ENCODE measurements at places on chromosomes 16 and 17.
A peak's percentile ranks its signal among the peaks of the same experiment; 100 is the strongest.

DNA sequence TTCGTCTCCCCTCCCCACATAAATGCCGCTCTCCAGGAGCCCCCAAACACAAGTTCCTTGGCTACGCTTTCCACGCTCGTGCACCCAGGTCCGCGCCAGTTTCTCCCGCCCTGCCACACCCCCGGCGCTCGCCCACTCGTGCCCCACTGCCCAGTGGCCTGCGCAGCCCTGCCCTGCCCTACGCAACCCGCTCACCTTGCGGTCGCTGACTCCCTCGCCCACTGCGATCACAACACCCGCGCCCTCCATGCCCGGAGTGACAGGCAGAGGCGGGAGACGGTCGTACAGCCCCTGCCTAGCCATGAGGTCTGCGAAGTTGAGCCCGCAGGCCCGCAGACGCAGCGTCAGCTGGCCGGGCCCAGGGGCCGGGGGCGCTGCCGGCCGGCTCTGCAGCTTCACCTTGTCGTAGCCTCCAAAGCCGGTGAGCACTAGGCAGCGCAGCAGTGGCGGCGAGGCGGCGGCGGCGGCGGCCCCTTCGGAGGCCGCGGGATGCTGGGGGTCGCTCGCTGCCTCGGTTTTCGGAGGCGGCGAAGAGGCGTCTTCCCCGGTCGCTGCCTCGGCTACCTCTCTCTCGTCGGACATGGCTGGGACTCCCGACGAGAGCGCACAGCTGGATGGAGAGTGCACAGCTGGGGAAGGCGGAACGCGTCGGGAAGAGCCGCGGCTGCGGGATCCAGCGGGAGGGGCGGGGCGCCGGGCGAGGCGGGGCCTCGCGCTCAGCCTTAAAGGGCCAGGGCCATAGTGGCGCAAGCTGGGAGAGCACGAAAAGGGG lies at the start of gene VAT1:
Gene VAT1, minus strand, starts transcription at position 645 of the 772 bp plus-strand sequence. Its CDS starts 63 bp downstream, at position 582.
- peak; percentile 28 for DNase-seq

GRCh38 chr17:9346296-9346926 lies 229.2 kb downstream of the STX8 start:
- no peak for DNase-seq

DNA sequence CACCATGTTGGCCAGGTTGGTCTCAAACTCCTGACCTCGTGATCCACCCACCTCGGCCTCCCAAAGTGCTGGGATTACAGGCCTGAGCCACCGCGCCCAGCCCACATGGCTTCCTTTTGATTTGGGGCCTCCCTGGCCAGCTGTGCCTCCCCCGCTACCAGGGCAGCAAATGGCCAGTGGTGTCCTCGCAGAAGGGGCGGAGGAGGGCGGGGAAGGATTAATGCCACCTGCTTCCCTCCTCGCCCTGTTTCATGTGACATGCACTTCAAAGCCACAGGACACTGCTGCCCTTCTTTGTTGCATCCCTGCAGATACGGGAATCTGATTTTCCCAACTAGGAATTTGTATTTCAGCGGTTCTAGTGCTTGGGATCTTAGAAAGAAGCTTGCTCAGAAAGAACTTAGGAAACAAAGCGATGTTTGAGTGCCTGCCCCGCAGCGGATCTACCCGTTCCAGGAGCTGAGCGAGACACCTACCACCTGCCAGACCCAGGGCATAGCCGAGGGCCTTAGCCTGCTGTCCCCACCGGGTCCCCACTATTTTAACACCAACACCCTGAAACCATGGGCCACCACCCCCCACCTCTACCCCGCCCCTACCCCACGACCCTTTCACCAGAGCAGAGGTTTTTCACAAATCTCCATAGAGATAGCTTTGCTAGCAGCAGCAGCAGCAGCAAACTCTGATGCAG lies 37.7 kb upstream of the CCDC182 start:
- no peak for DNase-seq

DNA sequence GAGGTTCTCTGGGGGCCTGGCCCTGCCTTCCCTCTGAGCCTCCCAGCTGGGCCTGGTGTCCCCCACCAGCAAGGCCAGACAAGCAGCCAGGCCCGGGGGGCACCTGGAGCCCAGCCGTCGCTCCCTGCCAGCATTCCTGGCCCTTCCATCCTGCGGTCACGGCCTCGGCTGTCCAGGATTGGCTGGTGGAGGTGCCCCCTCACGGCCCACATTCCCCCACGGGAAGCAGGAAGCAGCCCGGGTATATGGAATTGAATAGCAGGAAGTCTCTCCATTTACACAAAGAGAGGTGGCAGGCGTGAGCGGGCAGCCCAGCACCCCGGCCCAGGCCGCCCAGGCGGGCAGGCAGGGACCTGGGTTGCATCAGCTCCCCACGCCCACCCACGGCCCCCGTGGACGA lies 14.5 kb downstream of the TRAF7 start:
- DNase-seq: no peak

Data from nucleus accumbens (tissue), 56 donors.